ENCODE measurements at places on chromosomes 5 and 9.
A peak's percentile ranks its signal among the peaks of the same experiment; 100 is the strongest.

- DNase-seq = no peak
Measured at GRCh38 chr9:112890106-112891081, at the start of gene SLC46A2. TSS of gene SLC46A2 (minus strand) at chr9:112890876. CDS start at chr9:112890681, 195 bp downstream.

GRCh38 chr5:14153932-14154731 is 11.0 kb downstream of the TRIO start:
- DNase-seq = peak; percentile 82

GRCh38 chr5:132886064-132886823 is 12.8 kb downstream of the LEAP2 start:
- DNase-seq = no peak

- no peak for DNase-seq
Measured at GRCh38 chr5:59645380-59645779, 248.1 kb downstream of the PDE4D start.

- DNase-seq = peak; percentile 87
Measured at GRCh38 chr5:68137511-68138140, 77.9 kb upstream of the PIK3R1 start.

- no peak for DNase-seq
Measured at GRCh38 chr5:100131161-100131560, 404.0 kb upstream of the FAM174A start.

GRCh38 chr5:124132843-124133242 is 613.6 kb downstream of the ZNF608 start:
- DNase-seq = no peak

DNA sequence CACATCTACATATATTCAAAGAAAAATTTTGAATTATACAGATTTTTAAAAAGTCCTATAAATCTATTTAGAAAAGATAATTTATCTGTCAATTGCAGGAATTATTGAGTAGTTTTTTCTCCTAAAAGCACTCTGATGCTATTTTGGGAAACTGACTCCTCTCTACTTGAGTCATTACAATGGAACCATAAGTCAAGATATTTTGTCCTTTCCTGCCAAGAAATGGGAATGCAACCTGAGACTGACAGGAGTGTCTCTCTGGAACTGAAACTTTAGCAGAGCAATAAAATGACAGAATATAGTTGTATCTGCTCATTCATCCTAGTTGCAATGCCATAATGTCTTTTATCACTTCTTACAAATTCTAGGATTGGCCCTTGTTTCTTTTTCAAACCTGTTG is 48.6 kb downstream of the CARTPT start:
- DNase-seq = peak; percentile 28

DNA sequence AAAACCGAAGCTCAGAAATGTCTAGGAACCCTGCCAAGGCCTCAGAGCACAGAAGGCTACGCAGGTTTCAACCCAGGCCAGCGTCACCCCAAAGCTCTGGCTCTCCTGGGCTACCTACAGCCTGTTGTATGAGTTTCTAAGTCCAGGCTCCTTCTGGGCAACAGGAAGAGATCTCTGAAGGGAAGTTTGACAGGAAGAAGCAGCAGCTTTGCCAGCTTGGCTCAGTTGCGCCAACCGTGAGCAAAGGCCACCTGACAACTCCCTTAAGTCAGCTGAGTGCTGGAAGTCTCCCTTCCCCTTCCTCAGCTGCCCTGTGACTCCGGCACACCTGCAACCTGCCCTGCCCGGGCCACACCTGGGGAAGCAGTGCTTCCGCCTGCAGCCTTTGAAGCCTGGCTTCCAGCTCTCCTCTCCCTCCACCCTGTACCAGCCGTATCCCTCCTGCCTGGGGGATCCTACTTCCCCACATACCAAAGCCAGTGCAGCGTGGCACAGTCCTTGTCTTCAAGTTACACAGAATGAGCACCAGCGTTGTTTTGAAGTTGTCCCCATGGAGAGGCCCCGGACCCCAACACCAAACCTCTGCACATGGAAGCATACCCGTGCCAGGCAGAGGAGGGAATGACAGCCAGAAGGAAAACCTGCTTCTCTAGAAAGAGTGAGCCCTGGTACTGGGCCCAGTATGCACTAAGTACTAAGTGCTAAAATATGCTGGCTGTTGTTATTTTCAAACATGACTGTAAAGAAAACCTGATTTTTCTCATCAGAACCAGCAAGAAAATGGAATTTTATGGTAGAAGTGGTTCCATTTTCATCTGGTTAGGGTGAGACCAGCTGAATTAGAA is 36.5 kb downstream of the SHB start:
- no peak for DNase-seq

DNA sequence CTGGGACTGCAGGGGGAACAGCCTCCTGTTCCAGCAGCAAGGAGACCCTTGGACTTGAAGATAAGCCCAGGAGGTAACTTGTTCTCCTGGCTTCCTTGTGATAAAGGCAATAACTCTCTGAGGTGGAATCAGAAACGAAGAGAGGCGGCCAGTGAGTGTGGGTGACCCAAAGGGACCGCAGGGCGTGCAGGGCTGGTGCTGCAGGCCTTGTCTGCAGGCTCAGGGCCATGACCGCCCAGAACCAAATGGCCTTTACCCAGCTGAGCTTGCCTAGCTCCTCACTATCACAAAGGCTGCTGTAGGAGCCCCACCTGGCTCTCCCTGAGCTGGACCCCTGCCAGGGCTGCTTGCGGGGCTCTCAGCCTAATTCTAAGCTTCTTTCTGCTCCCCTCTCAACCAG is 72.5 kb downstream of the NDFIP1 start:
- DNase-seq = no peak

DNA sequence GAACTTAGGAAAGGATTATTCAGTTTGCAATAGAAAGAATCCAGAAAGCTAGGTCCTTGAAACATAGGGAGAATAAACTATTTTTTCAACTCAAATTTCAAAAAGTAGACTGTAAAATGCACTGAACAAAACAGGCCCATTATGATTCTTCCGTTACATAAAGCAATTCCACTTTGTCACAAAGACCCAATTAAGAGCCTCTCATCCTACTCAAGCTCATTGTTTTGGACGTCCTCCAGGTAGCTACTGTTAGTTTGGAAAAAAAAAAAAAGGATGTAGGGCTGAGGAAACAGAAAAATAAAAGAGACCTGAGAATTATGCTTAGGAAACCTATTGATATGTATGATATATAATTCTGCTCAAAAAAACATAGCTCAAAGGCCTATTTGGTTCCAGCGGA is 74.0 kb downstream of the DIRAS2 start:
- DNase-seq = no peak

- no peak for DNase-seq
Measured at GRCh38 chr5:114702136-114702535, 340.3 kb downstream of the KCNN2 start.

GRCh38 chr9:91599564-91599963 is 175.9 kb upstream of the NFIL3 start:
- no peak for DNase-seq

- DNase-seq = no peak
Measured at GRCh38 chr5:117160391-117160790, 585.8 kb upstream of the SEMA6A start.

- peak; percentile 79 for DNase-seq
Measured at GRCh38 chr9:127159325-127159801, 36.9 kb upstream of the ANGPTL2 start.

- DNase-seq = no peak
Measured at GRCh38 chr9:130670644-130671043, 6.2 kb downstream of the PRDM12 start.

DNA sequence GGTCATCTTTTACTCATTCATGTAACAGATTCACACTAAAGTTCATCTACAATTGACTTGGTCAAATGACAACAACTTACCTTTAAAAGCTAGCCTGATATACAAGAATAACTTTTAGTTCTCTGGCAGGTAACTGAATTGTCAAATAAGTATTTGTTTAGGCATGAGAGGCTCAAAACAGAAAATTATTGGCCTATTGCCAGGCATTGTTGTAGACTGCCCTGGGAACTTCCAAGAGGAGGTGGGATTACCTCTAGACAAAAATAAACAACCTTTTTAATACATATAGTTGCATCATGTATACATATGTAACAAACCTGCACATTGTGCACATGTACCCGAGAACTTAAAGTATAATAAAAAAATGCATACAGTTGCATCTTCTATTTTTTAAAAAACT is 18.2 kb upstream of the SLCO4C1 start:
- DNase-seq = no peak

DNA sequence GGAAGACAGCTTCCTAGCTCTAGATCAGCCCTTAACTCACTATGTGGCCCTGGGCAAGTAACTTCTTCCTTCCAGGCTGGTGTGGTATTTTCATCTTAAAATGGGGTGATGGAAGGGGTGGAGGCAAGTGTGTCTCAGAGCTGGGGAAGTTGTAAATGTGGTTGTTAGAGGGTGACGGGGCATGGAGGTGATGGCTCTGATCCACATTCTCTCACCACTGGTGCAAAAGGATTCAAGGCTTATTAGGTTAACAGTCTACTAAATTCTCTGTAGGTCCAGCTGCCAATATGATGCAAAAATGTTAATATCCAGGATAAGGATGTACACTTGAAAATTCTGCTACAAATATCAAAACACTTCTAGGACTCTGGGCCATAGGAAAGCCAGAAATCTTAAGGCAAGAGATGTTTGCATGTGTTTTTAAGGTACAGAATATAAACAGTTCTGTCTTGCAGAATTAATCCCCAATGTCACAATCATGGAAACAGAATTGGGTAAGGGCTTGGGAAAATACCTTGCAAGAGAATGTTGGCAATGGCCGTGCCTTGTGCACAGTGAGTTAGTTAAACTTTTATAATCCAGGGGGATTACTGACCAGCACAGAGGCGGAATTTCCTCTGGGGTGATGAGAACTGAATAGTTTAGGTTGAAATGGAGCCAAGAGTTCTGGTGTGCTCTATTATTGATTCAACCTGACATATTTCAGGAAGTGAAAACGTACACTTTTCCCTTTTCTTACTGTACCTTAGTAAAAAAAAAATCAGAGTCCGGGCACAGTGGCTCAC is 19.8 kb downstream of the TNFSF15 start:
- DNase-seq = peak; percentile 22

- peak; percentile 74 for DNase-seq
Measured at GRCh38 chr9:10875752-10876151, 262.9 kb upstream of the PTPRD start.

DNA sequence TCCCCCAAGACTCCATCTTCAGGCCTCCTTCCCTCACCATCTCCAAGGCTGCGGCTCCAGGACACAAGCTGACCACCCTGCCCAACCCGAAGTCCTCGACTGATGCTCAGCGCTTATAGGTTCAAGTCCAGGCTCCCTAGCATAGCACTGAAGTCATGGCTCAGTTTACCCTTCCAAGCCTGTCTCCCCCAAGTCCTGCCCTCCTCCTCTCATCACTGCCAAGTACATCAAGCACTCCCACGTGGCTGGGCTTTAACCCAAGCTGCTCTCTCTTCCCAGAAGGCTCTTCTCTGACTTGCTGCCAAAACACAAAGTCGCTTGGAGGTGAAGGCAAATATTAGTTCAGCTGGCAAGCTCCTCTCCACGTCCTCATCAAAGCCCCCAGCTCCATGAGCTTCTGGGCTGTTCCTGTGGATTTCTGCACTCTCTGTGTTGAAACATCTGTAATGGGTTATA is 22.1 kb upstream of the MARCHF6 start:
- peak; percentile 93 for DNase-seq

GRCh38 chr9:126299706-126300276 is 26.8 kb upstream of the MVB12B start:
- no peak for DNase-seq

DNA sequence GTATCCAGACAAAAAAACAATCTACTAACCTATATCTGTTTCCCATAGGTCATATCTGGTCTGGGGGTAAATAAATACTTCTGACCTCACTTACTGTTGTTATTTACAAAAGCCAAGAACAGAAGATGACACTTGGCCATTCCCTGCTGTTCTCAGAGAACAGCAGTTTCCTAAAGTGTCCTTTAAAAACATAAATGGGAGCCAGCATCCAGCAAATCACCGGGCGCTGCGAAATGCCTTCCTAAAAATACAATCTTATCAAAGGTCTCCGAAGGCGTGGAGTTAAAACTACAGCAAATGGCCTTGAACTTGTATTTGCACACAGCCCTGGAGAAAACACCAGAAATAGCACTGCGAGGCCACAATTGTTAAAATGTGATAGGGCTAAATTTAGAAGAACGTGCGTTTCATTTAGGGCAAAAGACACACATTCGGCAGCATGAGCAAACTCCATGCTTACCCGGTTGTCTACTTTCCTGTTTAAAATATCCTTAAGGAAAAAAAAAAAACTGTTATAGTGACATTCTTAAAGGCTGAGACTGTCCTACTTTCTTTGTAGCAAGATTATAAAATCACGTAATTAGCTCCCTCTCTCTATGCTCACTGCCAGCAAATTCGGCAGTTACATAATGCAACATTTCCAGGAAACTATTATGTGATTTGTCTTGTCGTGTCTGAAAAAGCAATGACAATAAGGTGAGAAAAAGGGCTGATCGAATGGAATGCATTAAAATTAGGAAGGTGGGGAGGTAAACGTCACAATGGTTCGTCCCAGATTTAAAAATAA is 1.5 kb downstream of the NFIL3 start:
- peak; percentile 44 for DNase-seq

DNA sequence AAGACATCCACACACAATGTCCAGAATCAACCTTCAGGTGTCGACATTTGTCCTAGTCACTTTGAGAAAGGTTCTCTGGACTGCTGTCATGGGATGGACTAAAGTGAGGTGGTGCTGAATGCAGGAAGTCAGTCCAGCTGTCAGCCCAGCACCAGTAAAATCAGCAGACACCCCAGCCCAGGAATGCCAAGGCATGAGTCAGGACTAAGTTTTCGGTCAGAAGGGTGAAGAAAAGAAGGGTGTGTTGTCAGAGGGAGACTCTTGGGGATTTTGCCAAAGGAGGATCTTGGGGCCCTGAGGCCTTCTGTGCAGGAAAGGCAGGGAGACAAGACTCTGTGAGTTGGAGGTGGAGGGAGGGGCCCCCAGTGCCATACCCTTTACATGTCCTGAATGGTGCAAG is 69.0 kb upstream of the XPA start:
- DNase-seq = peak; percentile 61

DNA sequence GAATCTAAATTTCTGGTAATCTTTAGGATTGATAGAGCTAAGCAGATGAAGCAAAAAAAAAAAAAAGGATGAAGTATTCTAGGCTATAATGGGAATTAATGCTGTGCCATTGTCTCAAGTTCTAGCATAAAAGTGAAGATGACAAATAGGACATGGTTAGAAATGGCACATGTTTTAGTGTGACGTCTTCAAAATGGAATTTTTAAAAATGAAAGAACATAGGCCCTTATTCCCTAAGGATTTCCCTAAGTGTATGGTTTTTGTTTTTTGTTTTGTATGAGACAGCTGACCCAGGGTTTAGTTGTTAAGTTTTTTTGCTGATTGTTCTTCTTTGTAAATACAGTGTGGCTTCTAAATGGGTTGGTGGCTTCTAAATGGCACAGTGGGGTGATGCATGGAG is 7.1 kb downstream of the TLE4 start:
- DNase-seq = peak; percentile 61

- no peak for DNase-seq
Measured at GRCh38 chr5:115522832-115523403, 21.7 kb downstream of the FEM1C start.

- DNase-seq = no peak
Measured at GRCh38 chr5:136133922-136134379, 1.3 kb downstream of the SMAD5 start.

- DNase-seq = no peak
Measured at GRCh38 chr5:25095261-25095660, 450.5 kb upstream of the CDH10 start.
